ENCODE measurements at places on chromosomes 5 and 9. TPM values are rescaled to one million over a fixed set of nuclear protein-coding genes. Genes with fewer than 3 reads are reported as not detected.

The SHISAL2B gene
- not detected for total RNA-seq

The PCDH1 gene
- 15.8 TPM for total RNA-seq

The SPAAR gene
- 8.3 TPM for total RNA-seq

The ARSI gene
- 0.38 TPM for total RNA-seq

The MYORG gene
- total RNA-seq = 8.1 TPM

GRCh38 chr9:133089271-133089671, 27.5 kb downstream of the CEL start:
- DNase-seq = no peak

- no peak for DNase-seq
Observed at GRCh38 chr5:133227082-133227481, 175.3 kb downstream of the HSPA4 start.

- no peak for DNase-seq
Observed at GRCh38 chr5:72857396-72857795, 40.9 kb downstream of the TNPO1 start.

DNA sequence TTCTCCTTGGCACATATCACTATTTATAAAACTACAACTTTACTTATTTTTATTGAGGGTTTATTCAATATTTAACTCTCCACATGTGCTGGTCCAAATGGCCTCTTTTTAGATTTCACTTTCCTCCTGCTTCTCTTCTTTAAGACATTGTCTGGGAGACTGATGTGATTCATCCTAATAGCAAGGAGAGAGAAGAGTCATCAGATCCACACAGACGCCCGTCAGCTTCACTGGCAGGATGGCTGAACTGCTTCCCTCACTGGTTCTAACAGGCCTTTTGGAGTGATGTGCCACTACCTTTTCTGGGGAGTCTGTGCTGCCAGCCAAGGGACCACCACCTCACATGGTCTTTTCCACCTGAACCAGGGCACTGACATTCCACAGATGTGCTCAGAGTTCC, 16.5 kb upstream of the ROR2 start:
- no peak for DNase-seq

- DNase-seq = no peak
Observed at GRCh38 chr5:75856056-75856455, 138.8 kb upstream of the POC5 start.

DNA sequence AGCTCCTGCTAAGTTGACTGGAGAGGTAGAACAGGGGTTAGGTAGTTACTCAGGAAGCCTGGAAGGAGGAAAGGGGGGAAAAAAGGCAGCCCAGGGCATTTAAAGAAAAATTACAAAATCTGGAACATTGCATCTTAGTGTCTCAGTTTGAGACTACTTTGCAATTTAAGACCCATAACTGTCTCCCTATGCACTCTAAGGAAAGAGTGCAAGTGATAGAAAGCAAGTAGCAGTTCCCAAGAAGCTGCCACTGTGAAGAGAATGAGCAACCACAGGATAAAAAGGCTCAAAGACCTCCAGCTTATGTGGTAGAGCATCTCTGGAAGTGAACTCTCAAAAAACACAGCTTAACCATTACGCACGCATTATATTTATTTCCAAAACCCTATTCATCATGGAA, 141.8 kb downstream of the SLCO4C1 start:
- DNase-seq = no peak

DNA sequence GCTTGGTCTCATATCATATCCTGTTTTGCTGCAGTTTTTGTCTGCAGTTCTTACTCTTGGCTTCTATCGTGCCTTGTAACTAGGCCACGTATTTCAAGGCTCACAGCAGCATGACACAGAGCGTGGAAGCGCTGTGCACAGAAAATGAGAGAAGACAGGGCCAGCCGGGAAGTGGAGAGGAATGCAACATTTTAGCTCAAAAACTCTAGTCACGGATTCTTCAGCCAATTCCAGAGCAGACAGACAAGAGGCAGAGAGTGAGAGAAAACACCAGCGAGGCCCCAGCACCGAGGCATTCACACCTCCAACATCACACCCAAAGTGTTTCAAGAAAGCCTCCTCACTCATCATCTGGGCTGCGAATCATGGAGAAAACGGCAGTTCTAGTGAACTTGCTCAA, 160.8 kb downstream of the DNAH5 start:
- no peak for DNase-seq

GRCh38 chr9:27954858-27955257, 381.6 kb upstream of the C9orf72 start:
- DNase-seq = no peak

- no peak for DNase-seq
Observed at GRCh38 chr9:100308965-100309564, 43.7 kb downstream of the TEX10 start.

- no peak for DNase-seq
Observed at GRCh38 chr5:161096581-161096980, 244.6 kb upstream of the ATP10B start.

DNA sequence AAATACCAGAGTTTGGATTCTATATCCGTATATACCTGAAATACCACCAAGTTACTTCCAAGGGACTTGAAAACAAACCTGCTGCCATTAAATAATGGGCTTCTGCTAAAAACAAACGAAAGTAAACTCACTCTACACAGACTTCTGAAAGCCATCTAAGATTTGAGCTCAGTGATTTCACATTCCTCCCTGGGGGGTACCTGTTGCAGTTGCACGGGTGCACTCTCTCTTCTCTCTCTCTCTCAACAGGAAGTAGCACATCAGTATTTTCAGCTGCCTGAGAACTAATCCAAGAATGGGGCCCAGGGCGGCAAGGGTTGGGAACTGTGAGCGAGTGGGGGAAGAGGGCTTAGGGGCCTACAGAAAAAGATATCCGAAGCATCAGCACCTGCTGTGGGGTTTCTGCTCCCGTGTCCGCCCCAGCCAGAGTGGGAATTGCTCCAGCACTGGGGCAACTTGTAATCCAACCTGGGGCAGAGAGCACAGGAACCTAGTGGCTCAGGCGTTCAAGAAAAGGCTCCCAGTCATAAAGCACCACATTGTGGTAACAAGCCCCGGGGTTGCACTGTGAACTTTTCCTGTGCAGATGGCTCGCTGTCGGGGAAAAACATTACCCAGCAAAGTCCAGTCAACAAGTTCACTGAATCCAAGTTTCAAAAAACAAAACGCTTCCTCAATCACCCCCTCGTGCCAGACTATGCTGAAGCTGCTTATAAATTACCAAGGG, 99.8 kb downstream of the EFNA5 start:
- DNase-seq = no peak

DNA sequence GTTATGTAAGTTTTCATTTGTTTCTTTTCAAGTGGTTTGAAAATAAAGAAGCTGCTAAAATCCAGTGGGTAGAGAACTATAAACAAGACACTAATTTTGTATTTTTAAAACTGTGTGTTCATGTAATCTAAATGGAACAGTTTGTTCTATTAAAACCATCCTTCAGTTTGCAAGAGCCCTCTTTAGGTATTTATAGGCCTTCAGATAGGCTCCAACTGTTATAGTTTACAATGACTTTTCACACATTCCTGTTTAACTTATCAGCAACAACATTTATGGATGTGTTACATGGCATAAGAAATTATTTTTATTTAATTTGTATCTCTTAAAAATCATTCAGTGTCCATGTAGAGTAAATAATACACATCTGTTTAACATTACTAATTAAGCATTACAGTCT, 126.7 kb upstream of the SLCO6A1 start:
- DNase-seq = no peak
